T-helper 9 cell (primary cell): ENCODE measurements at places on chromosomes 12 and 14.
A peak's percentile ranks its signal among the peaks of the same experiment; 100 is the strongest.

GRCh38 chr12:68410018-68410660 is 78.0 kb upstream of the MDM1 start:
- no peak for DNase-seq

DNA sequence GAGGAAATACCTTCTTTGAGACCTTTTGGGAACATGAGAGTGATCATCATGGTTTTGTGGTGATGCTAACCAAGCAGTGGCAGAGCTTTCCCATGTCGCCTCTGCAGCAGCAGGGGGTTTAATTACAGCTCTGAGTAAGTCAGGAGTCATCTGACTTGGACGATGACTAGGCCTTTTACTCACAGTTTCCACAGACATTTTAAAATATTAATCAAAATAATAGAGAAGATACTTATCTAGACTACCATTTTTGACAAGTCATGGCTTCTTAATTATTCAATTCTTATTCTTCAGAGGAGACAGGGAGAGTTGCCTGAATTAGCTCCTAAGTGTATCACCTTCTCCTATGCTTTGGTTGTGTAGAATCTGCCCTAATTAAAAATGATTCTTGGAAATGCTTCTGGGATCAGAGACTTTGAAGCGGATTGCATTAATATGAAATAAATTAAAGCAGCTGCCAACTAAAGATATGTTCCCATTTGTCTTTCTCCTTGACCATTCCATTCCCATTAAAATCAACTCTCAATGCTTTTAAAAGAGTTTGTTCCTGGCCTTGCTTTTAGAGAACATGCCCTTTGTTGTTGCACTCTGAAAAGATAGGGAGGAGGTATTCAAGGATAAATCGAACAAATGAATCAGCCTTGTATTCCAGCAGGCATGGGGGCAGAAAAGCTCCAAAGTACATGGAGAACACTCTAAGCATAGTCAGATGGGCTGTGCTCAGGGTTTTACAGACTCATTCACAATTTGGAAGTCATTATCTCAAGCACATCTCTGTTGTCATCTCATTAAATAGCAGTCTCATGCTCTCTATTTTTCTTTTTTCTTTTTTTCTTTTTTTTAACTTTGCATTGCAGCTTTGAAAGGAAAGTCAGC is 7.7 kb upstream of the IFNG-AS1 start:
- no peak for DNase-seq

DNA sequence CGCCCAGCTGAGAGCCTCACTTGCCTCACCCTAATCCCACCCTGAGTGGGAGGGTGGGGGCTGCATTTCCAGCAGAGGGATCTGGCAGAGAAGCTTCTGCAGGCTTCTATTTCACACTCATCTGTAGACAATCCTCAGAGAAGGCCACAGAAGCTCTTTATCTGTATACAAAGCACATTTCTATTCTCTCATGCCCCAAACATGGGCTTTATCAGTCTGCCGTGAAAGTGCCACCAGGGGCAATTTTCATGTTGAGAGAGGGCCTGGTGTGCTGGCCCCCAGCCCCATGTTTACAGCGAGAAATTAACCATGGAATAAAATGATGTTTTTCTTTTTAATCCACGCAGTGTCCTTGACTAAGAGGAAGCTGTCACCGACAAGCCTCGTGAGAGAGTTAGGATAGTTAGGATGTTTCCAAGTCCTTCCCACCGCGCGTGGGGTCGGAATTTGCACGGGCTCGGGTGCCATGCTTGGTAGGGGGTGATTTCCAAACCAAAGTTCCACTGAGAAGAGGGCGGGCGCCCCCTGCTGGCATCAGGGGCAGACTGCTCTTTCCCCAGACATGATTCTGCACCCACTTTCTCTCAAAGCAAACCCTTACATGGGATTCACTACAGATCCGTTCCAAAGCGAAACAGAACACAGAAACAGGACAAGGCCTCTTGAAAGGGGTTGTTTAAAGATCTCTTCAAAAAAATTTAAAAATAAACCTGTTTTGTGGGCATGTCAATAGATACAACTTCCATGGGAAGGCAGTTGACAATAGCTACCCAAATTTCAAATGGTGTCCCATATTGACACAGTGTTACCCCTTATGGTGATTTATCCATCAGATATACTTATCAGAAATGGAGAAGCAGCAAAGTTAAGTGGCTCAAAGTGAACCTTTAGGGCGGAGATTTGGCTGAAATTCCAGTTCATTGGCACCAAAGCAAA is 19.4 kb downstream of the BDKRB1 start:
- DNase-seq = peak; percentile 68

- no peak for DNase-seq
Observed at GRCh38 chr12:108109954-108110353, 19.1 kb upstream of the WSCD2 start.

DNA sequence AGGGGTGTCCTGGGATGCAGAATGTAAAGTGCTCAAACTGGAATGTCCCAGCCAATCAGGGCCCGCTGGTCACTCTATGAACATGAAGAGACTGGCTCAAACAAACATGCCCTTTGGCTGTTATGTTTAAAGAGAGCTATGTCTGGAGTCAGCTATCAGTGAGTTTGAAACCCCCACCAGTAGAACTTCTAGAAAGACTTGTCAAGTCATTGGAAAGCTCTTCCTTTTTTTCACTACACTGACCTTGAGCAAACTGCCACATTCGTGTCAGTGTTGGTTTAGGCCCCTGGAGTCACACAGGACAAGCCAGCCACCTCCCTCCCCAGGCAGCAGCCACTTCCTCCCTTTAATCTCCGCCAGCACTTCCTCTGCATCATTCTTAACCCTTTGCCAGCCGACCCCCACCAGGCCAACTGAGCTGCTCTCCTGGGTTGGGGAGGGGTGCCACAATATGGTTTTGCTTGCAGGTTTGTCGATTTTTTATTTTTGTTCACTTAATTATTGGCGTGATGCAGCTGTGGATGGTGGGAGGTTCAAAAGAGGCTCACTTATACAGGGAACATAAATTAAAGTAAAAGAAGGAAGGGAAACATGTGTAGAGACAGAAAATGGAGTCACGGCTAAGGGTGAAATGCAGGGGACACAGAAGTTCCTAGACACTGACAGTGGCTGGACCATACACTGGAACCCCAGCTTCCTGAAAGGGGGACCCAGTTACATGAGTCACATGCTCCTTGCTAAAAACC is 25.3 kb downstream of the CMKLR1 start:
- no peak for DNase-seq

- no peak for DNase-seq
Observed at GRCh38 chr14:35388656-35389314, 15.8 kb downstream of the NFKBIA start.

- no peak for DNase-seq
Observed at GRCh38 chr12:31362759-31363415, 36.9 kb upstream of the SINHCAF start.

- DNase-seq = no peak
Observed at GRCh38 chr12:31288381-31288780, 37.6 kb downstream of the SINHCAF start.

GRCh38 chr14:105255021-105255507 is 6.7 kb downstream of the BTBD6 start:
- DNase-seq = no peak

DNA sequence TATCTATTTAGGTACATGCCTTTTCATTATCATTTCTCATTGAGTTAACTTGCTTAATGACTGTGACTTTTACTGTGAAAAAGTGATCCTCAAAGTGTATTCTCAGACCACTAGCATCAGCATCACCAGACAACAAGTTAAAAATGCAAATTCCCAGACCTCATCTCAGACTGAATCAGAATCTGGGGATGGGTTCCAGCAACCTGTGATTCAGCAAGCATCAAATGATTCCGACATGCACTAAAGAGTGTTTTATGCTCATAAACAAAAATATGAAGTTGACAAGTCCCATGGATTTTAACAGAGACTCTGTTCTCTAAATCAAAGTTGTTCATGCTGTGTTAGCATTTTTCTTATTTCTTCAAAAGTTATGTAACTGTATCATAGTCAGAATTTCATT is 130.6 kb downstream of the BCAT1 start:
- no peak for DNase-seq

- DNase-seq = no peak
Observed at GRCh38 chr14:30553311-30553989, 5.5 kb upstream of the G2E3 start.

DNA sequence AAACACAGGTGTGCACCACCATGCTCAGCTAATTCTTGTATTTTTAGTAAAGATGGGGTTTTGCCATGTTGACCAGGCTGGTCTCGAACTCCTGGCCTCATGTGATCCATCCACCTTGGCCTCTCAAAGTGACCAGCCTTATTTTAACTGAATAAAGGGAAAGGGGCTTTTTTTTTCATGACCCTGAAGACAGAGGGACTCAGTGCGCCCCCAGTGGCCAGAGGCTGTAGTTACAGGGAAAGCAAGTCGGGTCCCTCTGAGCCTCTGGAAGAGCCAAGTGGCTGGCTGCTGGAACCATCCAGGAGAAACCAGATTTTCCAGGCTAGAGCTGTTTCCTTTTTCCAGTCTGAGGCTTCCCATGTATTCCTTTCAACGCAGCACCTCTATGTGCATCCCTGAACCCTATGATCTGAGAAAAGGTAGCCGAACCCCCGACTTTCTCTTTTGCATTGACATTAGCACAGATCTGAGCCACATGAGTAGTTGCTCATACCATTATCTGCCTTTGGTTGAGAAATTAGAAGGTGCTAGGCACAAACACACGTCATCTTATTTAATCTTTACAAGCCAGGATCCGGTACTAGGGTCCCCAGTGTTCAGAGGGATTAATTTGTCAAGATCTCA is 342.7 kb downstream of the CACNA1C start:
- peak; percentile 13 for DNase-seq

DNA sequence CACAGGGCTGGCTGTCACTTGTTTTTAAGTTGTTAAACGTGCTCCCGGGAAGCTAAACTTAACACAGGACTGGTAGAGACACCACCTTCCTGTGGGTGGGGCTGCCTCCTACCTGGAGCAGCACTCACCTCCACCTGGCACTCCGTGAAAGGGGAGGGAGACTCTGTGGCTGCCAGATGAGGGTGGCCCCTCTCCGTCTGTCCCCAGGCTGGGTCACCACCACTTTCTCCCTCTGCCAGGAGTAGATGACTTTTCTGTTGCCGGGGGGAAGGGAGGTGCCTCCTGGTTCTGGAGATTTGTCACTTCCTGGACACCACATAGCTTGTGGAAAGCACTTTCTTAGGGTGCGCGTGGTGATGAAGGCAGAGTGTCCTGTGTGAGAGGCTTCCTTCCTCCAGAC is 81.3 kb downstream of the WDR20 start:
- no peak for DNase-seq

DNA sequence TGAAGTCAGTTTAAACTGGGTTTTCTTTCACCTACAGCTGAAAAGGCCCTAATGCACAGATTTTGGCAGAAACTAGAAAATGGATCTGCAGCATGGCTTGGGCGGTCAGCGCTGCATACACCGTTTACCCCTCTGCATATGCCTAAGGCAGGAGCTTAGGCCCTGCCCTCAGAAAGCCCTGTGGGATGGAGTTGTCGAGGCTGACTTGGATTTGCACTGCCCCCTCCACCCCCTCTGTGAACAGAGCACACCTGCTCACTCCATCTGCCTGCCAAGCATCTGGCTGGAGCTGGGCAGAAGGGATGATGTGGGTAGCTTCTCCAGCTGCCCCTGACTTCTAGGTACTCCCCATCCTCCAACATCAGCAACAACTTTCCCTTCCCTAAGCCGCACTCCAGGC is 41.9 kb downstream of the TTC7B start:
- no peak for DNase-seq

DNA sequence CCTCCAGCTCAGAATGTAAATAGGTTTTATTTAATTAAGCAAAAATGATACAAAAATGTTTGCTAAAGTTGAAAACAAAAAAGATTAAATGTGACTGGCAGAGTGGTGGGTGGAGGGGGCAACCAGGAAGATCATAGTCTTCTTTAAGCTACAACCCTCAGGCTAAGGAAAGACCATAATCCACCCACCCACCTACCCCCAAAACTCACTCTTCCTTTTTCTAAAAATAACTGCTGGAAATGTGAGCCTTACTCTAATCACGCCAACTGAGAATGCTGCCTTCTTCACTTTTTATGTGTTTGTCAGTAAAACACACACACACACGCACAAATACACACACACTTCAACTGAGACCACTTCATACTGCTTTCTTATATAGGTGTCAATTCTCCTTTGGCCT is 230.0 kb upstream of the EGLN3 start:
- no peak for DNase-seq

- DNase-seq = no peak
Observed at GRCh38 chr12:56530390-56531055, 8.9 kb downstream of the RBMS2 start.

DNA sequence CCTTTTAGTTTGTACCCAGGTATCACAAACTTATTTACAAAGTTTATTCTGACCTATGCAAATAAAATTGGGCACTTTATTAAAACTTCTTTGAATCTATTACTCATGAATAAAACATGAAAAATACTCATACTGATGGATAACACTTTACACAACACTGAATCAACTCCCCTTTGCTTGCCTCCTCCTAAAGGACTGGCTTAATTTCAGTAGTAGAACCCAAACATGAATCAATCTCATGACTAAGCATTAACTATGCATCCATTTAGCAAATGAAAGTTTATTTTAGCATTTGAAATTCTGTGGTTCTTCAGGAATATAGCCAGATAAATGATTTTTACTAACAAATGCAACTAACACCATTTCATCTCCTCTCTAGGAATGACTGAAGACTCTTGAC is 32.4 kb downstream of the DENND5B start:
- no peak for DNase-seq

GRCh38 chr12:3172124-3173007 is 95.2 kb downstream of the TSPAN9 start:
- DNase-seq = no peak

- no peak for DNase-seq
Observed at GRCh38 chr12:121618659-121619233, 7.6 kb upstream of the ORAI1 start.

DNA sequence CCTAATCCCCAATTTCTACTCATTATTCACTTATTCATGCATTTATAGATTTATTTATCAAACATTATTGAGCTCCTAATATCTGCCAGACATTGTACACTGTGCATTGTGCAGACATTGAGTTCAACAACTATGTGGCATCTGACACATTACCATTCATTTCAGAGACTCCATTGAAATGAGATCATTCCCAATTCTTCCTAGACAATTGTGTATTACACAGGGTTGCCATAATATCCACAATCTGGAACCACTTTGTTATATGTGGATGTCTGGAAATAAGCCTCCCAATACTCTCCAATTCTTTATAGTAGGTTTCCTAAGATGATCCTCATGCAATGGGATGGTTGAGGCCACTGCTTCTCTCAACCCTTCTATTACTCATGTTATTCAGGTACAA is 165.0 kb downstream of the OTOGL start:
- no peak for DNase-seq

DNA sequence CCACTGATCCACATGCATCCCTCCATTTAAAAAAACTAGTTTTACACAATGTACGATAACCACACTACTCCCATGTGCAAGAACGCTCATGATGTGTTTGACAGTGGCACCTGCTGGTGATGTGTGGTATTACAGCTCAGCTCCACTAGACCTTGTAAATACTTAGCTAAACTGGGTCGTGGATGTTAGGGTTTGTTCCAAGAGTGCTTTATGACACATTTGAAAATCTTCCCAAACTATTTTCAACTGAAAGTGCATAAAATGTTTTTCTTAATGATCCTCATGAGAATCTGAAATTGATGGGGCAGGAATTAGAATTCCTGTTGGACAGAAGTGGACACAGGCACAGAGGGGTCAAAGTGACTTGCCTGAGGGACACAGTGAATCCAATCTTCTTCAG is 99.2 kb downstream of the SCARB1 start:
- DNase-seq = no peak
